NCI-H2171 treated with DMSO at 0.1 percent for 48 hours (cell line): ENCODE measurements at places on chromosomes 12 and 14.

- no peak for DNase-seq
These were observed 13.4 kb upstream of the DNAH10 start for GRCh38 chr12:123748661-123749060.

DNA sequence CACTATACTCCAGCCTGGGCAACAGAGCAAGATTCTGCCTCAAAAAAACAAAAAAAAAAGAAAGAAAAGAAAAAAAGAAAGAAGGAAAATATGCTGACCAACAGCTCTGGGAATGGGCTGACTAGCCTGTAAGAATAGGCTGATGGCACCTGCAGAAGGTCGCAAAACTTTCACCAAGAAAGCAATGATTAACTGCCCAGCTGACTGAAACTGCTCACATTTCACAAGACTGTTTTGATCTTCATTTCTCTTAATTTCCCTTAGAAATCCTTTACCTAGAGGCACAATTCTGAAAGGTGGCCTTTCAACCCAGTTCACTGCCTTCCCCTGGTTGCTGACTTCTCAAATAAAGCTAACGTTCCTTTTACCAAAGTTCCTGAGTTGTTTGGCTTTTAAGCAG is 12.4 kb downstream of the BEST3 start:
- no peak for DNase-seq

GRCh38 chr14:104770851-104771272 is 17.9 kb downstream of the SIVA1 start:
- no peak for DNase-seq

DNA sequence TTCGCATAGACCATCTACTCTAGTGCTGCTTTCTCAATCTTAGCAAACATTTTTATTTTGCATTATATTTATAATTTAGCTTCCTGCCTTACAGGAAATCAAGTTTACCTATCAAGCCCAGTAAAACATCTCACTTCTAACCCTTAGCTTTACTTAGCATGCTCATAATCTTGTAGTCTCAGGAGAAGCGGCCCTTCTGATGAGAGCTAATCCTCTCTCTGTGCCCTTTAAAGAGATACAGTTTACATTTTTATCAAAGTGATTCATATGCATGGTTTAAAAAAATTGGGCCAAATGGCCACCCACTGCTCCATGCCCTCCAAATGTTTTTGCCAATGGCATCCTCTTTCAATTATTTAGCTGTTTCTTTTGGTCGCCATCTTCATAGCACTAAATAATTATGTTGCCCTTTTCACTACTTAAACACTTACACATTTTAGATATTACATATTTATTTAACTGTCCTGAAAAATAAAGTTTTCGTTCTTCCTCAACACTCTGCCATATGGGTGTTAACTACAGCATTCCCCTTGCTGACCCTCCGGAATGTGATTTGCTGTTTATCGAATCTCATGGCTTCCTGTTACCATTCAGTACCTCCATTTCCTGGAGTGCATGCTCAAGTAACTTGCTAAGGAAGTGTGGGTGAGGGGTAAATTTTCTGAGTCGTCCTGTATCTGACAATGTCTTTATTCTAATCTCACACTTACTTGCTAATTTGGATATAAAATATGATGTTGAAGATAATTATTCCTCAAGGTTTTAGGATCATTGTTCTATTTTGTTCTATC is 29.3 kb downstream of the YLPM1 start:
- no peak for DNase-seq

GRCh38 chr14:29222671-29223268 is 456.2 kb downstream of the FOXG1 start:
- peak; percentile 89 for DNase-seq

DNA sequence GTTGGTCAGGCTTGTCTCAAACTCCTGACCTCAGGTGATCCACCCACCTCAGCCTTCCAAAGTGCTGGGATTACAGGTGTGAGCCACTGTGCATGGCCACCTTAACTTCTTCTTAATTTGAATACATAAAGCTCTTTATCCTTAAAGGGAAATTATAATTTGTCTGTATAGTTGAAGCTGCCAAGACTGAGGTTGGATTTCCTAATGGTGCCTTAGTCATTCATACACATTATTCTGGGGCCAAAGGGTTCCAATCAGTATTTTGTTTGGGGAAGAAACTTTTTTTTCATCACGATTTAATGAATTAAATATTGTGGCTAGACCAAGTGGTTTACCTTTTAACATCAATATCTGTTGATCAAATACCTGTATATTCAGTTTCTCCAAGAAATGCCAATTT is 135.9 kb downstream of the SYT1 start:
- no peak for DNase-seq
